ENCODE measurements at places on chromosomes 1 and 21.
A peak's percentile ranks its signal among the peaks of the same experiment; 100 is the strongest.

DNA sequence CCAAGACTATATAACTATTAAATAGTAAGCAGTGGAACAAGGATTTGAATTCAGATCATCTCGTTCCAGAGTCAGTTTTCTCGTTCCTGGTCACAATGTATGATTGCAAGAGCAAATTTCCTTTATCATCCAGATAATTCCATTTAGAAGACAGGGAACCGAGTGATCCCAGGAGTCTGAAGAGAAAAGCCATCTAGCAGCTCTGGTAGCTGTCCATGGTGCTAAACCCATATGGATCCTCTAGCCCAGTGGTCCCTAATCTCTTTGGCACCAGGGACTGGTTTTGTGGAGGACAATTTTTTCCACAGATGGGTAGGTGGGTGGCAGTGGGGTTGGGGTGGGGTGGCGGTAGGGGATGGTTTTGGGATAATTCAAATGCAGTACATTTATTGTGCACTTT lies 229.4 kb downstream of the PTPRU start:
- no peak for DNase-seq

- no peak for DNase-seq
Observed at GRCh38 chr21:34969423-34970166, 79.5 kb downstream of the RUNX1 start.

GRCh38 chr21:36587388-36587787 lies 107.5 kb upstream of the CLDN14 start:
- DNase-seq, result no peak

- no peak for DNase-seq
Observed at GRCh38 chr1:172442404-172442803, 1.5 kb downstream of the PIGC start.

DNA sequence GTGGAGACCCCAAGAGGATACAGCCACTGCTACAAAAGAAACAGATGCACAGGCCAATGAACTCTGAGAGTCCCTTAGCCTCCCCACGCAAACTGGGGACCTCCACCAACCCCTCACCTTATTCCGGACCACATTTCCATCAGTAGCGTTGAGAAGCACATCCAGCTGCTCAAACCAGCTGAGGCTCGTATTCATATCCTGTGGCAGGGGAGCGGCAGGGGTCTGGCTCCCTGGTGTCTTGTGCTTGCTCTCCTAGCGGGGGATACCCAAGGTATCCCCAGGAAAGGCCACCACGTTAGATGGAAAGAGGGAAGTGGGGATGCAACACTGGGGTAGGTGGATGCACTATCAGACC lies 481 bp downstream of the CCDC163 start:
- DNase-seq, result no peak

DNA sequence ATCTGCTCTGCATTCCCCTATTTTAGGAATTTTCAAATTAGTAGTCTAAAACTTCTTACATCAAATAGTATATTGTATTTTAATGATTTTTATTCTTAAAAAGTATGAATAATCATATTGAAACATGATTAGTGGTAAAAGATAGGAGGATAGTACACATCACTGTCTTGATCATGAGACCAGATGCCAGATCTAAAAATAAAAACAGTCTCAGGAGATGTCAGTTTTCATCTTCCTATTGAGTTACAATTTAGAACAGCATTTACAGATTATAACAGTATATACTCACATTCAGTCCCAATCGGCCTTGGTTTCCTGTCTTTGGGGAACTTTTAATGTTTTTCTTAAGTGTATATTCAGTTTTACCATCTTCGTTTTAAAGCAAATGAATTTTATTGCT lies 95.9 kb downstream of the USP25 start:
- DNase-seq, result no peak

GRCh38 chr1:203702130-203702577 lies 62.8 kb upstream of the LAX1 start:
- DNase-seq, result peak; percentile 77

DNA sequence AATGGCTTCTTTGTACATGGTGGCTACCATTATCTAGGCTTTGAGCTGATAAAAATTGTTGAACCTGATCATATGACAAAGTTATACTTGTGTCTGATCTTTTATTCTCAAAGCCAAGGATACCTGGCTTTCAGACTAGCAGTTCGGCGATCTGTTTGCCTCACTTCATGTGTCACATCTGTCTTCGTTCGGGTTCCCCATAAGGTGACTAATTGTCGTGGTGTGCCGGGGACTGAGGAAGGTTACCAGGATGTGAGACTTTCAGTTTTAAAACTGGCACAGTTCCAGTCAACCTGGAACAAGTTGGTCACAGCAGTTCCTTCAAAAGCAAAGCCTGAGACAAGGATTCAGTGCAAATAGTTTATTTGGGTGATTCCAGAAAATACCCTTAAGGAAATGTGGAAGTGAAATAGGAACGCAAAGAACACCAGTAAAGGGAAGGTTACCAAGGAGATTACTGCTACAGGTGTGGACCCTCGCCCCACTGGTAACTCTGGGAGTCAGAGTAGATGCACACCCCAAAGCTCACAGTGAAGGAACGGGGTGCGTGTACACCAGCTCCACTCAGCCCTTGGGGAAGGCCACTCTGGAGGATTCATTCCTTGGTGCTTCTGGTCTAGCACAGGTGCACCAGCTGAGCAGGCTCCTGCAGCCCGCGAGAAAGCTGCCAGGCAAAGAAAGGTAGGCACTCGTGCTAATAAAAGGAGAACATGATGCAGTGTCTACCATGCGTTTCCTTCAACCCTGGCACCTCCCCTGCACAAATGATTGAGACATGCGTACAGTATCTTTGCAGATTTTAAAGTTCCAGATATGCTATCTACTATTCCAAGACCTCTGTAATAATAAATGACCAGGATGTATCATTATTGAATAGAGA lies 69.0 kb downstream of the VWA5B1 start:
- no peak for DNase-seq

DNA sequence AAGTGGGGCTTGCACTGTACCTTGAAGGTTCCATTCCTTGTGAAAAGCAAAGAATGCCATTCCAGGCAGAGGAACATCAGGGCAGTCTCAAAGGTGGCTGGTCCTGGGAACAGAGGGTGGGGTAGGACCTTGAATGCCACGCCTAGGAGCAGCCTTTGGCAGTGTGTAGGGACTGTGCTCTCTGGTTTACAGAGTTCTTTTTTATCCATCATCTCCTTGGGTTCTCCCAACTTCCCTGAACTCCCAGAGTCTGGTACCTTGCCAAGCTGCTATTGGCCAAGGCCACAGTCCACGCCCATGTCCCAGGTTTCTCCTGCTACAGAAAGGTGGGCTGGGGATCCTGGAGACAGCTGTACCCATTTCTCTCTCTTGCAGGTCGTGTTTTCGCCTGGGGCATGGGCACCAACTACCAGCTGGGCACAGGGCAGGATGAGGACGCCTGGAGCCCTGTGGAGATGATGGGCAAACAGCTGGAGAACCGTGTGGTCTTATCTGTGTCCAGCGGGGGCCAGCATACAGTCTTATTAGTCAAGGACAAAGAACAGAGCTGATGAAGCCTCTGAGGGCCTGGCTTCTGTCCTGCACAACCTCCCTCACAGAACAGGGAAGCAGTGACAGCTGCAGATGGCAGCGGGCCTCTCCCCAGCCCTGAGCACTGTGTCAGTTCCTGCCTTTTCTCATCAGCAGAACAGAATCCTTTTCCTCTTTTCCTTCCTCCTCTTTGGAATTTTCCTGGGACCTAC lies 15.3 kb upstream of the TRNAU1AP start:
- DNase-seq, result no peak

DNA sequence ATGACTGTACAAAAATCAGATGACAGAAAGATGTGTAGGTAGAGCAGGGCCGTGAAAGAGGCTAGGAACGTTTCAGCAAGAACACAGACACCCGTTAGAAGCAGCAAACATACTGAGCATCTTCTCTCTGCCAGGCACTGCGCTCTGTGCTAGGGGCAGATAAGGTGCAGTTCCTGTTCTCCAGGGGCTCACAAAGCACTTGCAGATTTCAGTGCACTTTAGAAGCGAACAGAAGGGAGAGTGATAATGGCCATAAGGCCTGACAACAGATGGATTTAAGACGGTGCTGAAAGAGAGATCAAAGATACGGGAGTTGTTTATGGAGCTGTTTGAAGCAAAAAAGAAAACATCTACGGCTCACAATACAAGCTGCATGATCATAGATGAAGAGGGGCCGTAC lies 200.3 kb upstream of the FOXD3 start:
- no peak for DNase-seq

GRCh38 chr1:113126207-113126606 lies 53.2 kb downstream of the LRIG2 start:
- DNase-seq, result no peak

- no peak for DNase-seq
Observed at GRCh38 chr21:31447505-31447904, 103.4 kb upstream of the TIAM1 start.

- no peak for DNase-seq
Observed at GRCh38 chr1:148293651-148294050, 141.6 kb upstream of the NBPF11 start.

DNA sequence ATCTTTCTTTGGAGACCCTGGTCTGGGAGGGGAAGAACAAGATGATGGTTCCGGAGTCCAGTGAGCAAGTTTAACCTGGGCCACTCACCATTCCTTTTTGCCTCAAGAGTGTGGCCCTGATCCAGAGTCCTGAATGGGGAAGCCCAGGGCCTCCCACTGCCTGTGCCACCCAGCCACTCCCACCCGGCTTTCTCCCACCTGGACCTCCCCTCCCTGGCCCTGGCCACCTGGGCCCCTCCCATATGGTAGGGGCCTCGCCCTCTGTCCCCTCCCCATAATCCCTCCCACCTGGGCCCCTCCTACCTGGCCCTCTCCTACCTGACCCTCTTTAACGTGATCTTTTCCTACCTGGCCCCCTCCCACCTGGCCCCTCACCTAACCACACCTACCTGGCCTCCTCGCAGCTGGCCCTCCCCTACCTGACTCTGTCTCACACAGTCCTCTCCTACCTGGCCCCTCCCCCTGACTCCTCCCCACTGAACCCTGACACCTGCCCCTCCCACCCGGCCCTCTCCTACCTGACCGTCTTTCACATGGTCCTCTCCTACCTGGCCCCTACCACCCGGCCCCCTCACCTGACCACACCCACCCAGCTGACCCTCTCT lies 220.7 kb upstream of the VAMP3 start:
- no peak for DNase-seq

DNA sequence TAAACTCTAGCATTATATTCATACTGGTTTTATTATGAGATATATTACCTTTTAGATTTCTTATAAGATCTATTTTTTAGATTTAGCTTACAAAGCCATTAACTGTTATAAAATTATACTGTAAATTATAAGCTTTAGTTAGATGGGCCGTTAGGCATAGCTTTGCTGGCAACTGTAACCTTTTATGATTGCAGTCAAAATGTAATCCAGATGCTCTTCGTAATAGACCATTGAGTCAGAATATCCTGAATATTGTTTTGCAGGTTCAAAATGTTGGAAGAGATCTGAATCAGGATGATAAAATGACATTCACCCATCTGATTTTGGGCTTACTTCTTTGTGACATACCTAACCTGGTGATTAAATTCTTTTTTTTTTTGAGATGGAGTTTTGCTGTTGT lies 20.9 kb downstream of the ITSN1 start:
- no peak for DNase-seq

GRCh38 chr21:39144191-39144590 lies 39.1 kb downstream of the PSMG1 start:
- no peak for DNase-seq

DNA sequence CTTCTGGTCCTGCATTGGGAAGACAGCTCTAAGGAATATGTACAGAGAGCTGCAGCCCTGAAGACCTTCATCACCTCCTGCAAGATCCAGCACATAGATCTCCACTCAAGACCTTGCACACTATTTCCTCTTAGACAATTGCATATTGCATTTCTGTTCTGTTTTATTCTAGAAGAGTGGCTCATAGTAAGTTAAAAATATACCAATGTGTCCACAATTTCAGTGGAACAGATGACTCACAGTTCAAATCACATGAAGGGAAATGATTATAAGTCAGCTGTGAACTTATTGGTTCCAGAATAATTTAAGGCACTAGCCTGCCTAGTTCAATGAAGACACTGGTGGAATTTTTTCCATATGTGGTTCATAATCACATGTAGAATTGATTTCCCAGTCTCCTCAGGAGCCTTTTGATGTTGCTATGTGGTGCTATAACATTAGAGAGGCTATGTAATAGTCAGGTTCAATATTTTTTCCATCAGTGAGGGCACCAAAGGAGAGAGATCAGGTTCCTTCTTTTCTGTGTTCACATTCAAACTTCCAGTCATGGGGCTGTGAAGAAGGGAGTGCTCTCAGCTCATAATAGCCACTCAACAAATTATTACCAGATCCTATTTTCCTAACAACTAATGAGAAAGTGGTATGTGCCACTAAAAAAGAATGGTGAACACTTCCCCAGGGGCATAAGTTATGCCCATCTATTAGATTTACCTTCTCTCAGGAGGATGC lies 9.8 kb upstream of the AK5 start:
- no peak for DNase-seq

DNA sequence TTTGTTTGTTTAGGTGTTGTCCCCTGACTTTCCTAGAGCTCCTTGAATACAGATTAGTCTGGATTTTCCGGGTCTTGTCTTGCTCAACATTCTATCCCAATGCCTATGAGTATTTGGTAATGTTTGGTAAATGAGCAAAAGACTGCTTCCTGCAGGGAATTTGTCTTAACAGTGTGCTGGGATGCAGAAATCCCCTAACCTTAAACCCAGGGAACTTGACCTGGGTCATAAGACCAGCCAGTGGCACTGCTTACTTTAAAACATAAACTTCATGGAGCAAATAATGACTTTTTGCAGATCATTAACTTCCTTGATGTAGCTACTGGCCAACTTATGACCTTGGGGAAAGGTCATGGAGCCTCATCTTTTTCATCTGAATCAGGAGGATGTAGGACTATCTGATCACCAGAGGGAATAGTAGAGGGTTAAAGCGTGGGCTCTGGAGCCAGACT lies 27.2 kb downstream of the TCEANC2 start:
- DNase-seq, result no peak

DNA sequence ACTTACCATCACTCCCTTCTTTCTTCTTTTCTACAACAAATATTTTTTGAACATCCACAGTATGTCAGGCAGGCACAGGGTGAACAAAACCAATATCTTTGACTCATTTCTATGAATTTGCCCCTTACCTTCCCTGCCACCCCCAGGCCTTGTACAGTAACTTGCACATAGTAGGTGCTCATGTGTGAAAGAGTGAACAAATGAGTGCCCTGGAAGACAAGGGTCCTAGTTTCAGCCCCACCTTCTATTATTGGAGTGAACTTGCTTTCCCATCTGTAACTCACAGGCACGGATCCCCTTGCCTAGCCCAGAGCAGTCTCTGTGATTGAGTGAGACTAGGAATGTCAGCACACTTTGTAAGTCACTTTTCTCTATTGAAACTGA lies 12.8 kb downstream of the ZDHHC18 start:
- no peak for DNase-seq

Measured in ecto neural progenitor cell (in vitro differentiated cells).